ENCODE measurements at places on chromosomes 4 and X.

DNA sequence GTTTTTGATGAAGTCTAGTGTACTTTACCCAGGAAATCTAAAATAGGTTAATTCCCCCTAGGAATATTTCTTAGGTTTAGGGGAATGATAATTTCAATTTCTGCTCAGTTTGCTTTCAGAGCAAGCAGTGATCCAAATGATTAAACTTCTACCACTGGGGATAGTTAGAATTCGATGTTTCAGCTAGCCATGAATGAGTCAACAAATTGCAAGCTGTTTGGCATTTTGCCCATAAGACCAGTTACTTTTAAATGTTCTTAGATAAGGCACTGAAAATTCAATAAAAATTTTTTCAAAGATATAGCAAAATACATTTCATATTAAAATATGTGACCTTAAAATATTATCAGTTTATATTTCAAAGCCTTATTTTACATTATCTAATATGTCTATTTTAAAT, 993.6 kb downstream of the ARAP2 start:
- DNase-seq = peak; percentile 5

- no peak for DNase-seq
Measured at GRCh38 chr4:74292111-74292870, 16.0 kb upstream of the EPGN start.

GRCh38 chrX:153643431-153644351, 3.3 kb upstream of the DUSP9 start:
- peak; percentile 2 for DNase-seq

DNA sequence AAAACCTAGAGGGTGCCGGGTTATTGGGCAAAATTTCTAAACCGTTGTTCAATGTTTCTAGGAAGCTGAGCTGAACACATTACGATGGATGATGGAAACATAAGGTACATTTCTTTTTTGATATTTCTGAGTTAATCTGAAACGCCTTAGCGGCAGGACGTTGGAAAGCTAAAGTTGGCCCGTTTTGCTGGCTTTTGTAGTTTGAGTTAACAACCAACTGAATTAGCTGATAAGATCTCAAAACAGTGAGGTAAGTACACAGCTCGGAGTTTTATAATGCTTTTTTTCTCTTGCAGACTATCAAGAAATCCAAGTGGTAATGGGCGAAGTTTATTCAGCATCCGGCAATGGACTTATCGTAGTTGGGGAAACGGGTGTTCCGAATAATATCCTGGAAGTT, 73.5 kb downstream of the PRSS12 start:
- DNase-seq = no peak

DNA sequence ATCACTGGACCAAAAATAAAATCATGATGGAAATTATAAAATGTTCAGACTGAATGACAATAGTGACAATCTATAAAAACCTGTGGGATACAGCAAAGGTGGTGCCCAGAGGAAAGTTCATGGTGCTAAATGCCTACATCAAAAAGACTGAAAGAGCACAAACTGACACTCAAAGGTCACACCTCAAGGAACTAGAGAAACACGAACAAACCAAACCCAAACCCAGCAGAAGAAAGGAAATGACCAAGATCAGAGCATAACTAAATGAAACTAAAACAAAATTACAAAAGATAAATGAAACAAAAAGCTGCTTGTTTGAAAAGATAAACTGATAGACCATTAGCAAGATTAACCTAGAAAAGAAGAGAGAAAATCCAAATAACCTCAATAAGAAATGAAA, 78.7 kb downstream of the ANAPC10 start:
- no peak for DNase-seq

DNA sequence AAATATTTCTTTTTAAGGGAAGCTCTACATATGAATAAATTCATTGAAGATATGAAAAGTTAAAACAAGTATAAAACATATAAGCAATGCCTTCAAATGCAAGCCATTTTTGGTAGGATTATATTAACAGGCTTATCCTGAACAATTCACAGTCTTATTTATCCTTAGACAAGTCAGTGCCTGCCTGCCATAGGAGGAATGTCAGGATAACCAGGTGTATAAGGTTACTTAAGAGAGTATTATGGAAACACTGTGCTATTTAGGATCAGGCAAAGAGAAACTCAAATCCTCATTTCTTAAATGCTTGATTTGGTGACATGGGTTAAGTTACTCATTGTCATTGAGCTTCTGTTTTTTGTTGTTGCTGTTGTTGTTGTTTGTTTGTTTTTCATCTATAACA, 2029.9 kb upstream of the AGA start:
- DNase-seq = no peak

DNA sequence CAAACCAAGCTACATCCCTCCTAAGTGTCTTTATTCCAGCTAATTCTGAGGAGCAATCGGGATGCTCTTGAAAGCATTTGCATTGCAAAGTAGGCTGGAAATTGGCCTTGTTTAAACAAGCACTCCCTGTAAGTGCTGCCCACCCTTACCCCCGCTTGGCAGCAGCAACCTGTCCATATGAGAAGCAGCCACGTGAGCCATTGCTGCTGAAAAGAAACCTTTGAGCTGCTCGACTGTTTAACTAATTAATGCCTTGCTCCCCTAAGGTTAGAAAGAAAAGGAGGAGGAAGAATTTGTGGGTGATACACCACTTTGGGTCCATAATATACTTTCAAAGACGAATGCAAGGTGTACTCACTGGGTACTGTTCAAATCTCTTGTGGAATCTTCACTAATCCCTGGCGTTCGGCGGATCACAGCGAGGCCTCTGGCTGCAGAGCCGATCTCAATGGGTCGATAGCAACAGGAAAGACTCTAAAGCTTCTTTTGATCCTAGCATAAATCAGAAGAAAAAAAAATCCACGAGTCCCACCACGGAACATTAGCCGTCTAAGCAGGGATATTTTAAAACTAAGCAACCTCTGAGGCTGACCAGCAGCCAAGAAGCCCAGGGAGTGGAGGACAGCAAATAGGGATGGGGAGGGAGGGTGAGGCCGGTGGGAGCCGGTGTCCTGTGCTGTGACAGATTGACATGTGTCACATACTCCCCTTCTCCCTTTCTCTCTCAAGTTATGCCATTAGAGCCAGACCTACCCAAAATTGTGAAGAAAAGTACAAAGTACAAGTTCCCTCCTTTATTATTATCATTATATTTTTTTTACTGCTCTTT, 37.2 kb upstream of the MGST2 start:
- no peak for DNase-seq

DNA sequence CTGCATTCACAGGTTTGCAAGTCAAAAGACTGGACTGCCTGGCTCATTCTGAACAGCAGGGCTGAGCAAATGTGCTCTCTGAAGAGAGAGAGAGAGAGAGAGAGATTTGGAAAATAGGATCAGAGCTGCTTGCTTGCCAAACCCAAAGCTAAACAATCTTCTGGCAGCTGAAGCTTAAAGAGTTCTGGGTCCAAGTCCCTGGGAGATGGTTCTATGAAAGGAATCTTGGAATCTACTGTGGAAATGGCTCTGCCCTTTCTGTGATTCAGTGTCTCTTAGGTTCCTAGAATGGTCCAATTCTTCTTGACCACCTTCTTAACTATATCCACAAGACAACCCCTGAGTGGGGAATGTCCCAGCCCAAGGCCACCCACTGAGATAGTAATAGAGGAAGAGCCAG, 66.1 kb upstream of the EFNB1 start:
- DNase-seq = no peak

DNA sequence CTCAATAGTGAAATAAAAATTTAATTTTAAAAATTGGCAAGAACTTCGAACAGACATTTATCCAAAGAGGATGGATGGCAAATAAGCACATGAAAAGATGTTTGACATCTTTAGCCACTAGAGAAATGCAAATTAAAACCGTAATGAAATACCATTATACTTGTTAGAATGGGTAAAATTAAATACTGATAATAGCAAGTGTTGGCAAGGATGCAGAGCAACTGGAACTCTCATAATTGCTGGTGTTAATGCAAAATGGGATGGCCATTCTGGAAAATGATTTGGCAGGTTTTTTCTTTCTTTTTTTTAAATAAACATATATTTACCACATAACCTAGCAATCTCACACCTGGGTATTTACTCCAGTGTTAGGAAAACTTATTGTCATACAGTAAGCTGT, 51.7 kb downstream of the HERC3 start:
- DNase-seq = no peak

Data from fibroblast of skin of right biceps (primary cell).